Mammary epithelial cell (primary cell): ENCODE measurements at places on chromosomes 13 and 19.

GRCh38 chr19:17762505-17763229 is 11.4 kb downstream of the FCHO1 start:
- DNase-seq, result no peak

DNA sequence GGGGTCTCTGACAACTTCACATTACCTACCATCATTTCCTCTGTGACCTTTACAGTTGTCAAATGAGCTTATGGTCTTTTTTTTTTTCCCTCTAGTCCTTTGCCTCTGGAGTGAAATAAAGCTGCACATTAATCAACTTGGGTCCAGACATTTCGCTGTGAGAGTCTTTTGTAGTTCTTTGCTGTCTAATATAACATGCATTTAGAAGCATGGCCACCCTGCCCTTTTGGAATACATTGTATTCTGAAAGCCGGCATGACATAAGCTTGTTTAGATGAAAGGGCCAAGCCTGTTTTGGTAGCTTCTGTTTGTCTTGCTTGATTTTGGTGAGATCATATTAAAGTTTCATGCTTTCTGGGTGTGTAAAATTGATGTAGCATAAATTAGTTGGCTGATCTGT is 509.8 kb downstream of the DIAPH3 start:
- DNase-seq, result no peak

DNA sequence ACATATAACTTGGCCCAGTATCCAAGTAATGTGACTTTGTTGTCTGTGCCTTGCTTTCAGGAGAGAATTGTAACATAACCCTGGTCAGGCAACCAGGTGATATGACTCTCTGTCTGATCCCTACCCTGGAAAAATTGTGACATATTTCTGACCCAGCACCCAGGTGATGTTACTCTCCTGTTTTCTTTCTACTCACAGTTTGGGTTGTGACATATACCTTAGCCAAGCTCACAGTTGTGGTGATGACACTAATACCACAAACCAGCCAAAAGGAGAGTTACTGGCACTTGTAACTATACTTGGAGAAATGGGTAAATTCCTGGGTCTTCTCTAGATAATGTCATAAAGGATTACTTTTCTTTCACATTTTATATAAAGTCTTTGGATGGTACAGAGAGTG is 14.3 kb upstream of the ZNF254 start:
- DNase-seq, result no peak

- no peak for DNase-seq
Observed at GRCh38 chr13:40161931-40162330, 504.5 kb downstream of the FOXO1 start.

- peak; percentile 17 for DNase-seq
Observed at GRCh38 chr13:92547266-92547665, 679.3 kb upstream of the GPC6 start.

GRCh38 chr13:95360464-95361097 is 59.3 kb upstream of the ABCC4 start:
- no peak for DNase-seq

- DNase-seq, result no peak
Observed at GRCh38 chr19:46491975-46492682, 3.5 kb downstream of the PNMA8B start.

DNA sequence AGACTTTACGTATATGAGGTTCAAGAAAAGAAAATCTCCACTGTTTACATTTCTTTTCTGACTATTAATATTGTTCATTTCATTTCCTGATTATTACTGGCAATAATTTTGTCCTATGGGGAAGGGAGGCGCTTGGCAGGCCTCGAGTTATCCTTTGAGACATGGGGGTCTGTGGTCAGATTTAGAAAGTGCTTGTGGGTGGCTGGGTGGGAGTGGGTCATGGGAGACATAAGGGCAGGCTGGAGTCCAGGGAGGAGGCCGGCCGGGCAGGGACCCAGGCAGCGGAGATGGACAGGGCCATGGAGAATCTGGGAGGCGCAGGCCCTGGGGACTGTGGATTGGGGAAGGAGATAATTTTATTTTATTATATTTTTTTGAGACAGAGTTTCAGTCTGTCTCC is 40.1 kb downstream of the LTBP4 start:
- DNase-seq, result no peak

DNA sequence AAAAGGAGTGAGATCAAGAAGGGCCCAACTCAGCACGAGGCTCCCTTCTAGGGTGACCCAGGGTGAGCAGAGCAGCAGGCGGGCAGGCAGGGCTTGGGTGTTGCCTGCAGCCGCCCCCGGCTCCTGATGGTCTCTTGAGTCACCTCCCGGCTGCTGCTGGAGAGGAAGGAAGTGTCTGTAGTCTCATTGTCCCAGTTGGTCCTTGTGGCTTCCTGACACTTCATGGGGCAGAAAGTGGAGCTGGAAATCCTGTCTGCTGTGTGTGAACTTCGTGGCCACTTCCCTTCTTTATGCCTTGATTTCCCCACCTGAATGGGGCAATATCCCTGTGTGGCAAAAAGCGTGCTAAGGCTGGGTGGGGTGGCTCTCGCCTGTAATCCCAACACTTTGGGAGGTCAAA is 2.5 kb downstream of the MAP1S start:
- peak; percentile 53 for DNase-seq

GRCh38 chr19:10486551-10486950 is 16.6 kb downstream of the KEAP1 start:
- DNase-seq, result no peak

DNA sequence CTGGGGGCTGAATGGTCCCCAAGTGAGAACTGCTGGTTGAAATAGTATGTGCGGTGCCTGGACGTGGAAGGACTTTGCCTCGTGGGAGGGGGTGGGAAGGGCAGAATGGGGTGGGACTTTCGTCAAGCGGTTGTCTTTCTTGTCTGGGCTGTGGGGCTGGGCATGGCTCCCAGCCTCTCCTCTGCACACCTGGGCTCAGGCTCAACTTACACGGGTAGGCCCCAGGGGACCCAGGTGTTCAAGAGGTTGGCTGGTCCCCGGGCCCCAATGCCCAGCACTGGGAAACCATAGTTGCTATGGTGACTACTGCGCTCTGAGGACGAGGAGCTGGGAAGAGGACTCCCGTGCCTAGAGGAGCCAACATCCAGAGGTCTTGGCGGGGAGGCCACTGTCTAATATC is 7.3 kb downstream of the NWD1 start:
- DNase-seq, result no peak

DNA sequence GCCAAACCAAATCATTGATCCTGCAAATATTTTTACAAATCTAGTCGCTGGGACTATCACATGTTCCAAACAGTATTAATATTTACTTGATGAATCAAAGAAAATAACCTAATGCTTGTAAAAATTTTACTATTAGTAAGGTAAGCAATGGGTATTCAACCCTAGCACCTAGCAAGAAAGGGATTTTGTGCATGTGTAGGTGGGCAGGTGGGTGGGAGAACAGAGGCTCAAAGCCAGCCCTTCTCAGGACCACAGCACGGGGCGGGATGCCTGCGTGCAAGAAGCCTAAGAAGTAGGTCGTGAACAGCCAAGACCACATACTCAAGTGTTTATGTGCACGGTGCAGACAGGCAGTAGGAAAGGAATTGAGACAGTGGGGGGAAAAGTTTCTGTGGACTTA is 26.6 kb downstream of the DOCK9 start:
- no peak for DNase-seq

GRCh38 chr19:12035220-12036172 is at the start of gene ZNF433:
ZNF433 (minus strand) TSS chr19:12035679; CDS start chr19:12035539, 140 bp downstream.
- DNase-seq, result peak; percentile 90

GRCh38 chr13:20342311-20342710 is 110.2 kb upstream of the GJB6 start:
- DNase-seq, result no peak

DNA sequence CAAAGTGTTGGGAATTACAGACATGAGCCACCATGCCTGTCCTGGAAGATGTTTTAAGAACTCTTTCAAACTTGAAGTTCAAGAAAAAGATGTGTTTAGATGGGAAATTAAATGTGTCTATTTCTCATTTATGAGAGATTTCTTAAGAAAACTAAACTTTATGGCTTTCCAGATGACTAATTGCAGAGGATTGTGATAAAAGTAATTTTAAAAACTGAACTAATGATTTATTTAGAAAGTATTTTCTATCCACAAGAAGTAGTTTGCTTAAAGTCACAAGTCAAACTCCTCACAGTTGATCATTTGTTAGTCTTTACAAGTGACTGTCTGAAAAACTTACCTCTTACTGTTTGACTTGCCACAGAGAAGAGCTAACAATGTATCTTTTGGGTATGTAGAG is 89.6 kb upstream of the SPRY2 start:
- no peak for DNase-seq

- DNase-seq, result no peak
Observed at GRCh38 chr13:59337070-59337469, 826.7 kb downstream of the DIAPH3 start.

- DNase-seq, result no peak
Observed at GRCh38 chr13:109650861-109651260, 135.5 kb downstream of the IRS2 start.

- no peak for DNase-seq
Observed at GRCh38 chr13:84303035-84303434, 420.8 kb upstream of the SLITRK1 start.

DNA sequence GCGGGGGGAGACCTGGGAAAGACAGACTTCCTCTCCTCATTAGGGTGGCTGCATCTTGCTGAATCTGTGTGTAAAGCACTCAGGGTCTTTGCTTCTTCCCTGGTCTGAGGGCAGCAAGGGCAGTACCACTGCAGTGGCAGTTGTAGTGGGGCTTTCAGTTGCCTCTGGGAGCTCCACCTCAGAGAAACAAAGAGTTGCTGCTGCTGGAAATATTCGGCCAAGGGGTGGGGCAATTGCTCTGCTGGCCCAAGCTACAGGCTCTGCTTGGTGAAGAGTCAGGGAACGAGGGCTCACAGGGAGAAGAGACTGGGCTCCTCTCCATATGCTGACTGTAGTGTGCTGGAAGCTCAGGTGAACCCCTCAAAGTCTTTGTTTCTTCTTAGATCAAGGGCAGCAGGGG is 52.5 kb downstream of the POSTN start:
- no peak for DNase-seq

DNA sequence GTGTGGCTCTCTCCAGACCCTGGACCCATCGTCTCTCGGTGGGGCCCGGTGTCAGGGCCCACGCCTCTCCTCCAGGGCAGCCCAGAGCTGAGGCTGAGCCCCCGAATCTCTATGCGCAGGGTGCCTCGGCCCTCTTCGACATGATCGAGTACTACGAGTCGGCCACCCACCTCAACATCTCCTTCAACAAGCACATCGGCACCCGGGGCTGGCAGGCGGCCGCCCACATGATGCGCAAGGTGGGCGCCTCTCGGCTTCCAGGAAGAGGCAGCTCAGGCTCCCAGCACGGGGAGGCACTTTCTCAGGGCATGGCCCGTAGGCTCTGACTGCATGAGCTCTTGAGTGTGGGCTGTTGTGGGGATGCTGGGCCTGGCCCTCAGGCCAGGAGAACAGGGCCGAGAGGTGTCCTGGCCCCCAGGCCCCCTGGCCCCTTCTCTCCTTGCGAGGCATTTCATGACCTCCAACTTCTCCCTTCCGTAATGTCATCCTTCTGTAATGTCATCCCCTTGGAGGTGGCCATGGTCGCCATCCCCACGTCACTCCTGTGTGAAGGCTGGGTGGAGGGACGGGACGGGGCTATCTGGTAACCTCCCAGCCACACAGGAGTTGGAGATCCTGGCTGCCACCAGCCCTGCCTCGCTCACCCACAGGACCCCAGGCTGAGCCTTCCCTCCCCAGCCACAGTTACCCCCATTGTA is 19.4 kb downstream of the NKPD1 start:
- DNase-seq, result no peak

- DNase-seq, result peak; percentile 7
Observed at GRCh38 chr13:33787051-33787591, 30.8 kb upstream of the RFC3 start.

DNA sequence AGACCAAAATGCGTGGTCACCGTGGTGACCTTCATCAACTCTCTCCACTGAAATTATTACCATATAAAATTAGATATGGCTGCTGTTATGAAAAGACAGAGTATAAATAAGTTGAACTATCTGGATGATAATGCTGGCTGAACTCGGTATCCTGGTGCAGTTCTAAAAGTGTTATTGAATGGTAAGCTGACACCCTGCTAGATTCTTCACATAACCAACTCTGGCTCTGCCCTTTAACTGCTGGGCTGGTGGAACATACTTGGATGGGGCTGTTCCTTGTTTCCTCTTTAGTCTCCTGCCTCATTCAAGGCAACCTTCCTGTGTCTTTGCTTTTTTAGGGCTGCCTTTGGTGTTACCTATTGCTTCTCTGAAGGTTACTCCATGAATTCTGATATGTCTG is 106.9 kb downstream of the FGF9 start:
- DNase-seq, result no peak

GRCh38 chr13:23986619-23987018 is 89.3 kb upstream of the C1QTNF9B start:
- no peak for DNase-seq

- no peak for DNase-seq
Observed at GRCh38 chr13:76778853-76779252, 107.4 kb downstream of the KCTD12 start.

- no peak for DNase-seq
Observed at GRCh38 chr19:7706188-7706954, 4.4 kb upstream of the FCER2 start.

- no peak for DNase-seq
Observed at GRCh38 chr19:43667126-43667875, 2.7 kb downstream of the PLAUR start.

GRCh38 chr13:50682966-50683365 is 160.5 kb downstream of the DLEU7 start:
- DNase-seq, result no peak

GRCh38 chr13:36133950-36134626 is 2.9 kb upstream of the DCLK1 start:
- no peak for DNase-seq

DNA sequence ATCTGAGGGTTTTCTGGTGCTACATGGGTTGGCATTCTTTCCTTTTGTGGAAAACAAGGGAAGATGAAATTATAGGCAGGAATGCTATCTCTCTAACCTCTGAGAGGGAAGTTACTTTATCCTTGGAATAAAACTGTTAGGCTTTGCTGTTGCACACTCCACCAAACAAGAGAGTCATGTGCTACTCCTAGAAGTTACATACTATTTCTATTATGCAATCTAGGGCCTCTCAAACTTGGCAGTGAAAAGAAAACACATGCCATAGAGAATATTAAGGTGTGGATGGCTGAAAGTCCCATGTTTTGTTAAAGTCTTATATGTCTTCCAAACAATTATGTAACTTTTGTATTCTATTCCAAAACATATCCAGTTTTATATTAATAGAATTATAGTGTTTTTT is 367.9 kb downstream of the SLC7A1 start:
- no peak for DNase-seq

GRCh38 chr19:48696353-48697010 is 711 bp downstream of the FUT2 start:
- no peak for DNase-seq

DNA sequence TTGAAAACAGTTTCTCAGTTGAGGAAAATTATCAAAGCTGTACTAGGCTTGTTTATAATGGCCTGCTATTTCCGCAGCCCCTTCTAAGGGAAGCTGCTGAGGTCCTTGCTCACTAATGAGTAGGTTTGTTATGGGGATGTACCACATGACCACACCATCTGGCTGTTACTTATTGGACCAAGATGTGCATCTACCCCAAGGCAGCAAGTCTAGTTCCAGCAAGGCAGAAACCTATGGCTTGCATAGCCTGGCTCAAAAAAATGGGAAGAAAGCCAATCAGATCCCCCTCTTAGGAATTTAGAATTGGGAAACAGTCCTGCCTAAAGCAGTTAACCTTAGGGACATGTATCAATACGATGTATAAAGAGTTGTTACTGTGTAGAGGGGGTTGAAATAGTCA is 186.5 kb upstream of the SPRY2 start:
- no peak for DNase-seq

- no peak for DNase-seq
Observed at GRCh38 chr19:56678205-56678604, 6.6 kb upstream of the ZNF835 start.

GRCh38 chr13:103006641-103007426 is 59.4 kb downstream of the SLC10A2 start:
- no peak for DNase-seq
